ENCODE measurements at places on chromosomes 6 and 20.

- peak; percentile 17 for DNase-seq
Observed at GRCh38 chr20:59495894-59496510, 108.3 kb upstream of the PHACTR3 start.

DNA sequence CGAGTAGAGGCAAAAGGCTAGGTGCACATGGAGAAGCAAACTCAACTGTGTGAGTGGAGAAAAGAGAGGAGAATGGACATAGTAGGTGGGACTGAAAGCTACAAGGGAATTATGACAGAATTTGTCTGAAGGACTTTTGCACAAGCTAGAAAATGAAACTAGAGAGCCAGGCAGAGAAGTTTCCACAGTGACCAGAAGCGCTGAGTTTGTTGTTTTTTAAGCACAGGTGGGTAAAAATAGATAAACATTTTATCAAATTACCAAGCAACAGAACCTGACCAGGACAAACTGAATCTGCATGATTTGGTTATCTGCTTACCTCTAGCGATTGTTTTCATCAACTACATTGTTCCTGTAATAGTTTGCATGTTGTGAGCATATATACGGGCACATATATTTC lies 38.6 kb downstream of the SMLR1 start:
- no peak for DNase-seq

DNA sequence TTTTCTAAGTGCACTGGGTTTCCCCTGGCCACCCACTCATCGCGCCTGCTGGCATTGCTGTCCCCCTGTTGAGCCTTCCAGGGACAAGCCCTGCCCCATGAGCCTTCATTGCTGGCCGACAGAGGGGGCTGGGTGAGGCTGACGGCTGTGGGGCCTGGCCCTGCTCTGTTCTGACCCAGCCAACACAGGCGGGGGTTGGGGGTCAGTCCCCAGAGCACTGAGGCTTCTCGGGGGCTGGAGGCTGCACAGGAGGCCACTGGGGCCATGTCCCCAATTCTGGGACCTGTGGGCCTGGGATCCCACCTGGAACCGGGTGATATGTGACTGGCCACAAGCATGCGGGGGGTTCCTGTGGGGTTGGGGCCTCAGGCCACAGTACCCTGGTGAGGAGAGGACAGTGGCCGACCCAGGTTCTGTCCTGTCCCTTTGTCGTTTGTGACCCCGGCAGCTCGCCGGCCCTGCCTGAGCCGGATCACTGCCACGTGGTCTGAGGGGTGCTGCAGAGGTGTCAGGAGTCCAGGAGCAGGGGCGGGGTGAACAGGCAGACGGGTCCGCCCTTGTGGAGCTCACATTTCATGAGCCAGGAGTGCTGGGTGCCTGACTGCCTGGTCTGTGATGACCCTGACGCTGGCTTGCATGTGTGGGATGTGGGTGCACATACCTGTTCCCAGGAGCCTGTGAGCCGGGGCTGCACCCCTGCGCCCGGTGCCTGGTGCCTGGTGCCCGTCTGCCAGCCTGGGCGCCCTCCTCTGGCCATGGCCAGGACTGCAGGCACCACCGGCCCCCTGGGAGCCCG lies 2.1 kb upstream of the COL20A1 start:
- no peak for DNase-seq

- no peak for DNase-seq
Observed at GRCh38 chr6:47407300-47408281, 70.0 kb upstream of the CD2AP start.

GRCh38 chr6:41071501-41071922 lies 644 bp downstream of the OARD1 start:
- DNase-seq = no peak

GRCh38 chr6:91149246-91149955 lies 562.5 kb upstream of the MAP3K7 start:
- DNase-seq = no peak

DNA sequence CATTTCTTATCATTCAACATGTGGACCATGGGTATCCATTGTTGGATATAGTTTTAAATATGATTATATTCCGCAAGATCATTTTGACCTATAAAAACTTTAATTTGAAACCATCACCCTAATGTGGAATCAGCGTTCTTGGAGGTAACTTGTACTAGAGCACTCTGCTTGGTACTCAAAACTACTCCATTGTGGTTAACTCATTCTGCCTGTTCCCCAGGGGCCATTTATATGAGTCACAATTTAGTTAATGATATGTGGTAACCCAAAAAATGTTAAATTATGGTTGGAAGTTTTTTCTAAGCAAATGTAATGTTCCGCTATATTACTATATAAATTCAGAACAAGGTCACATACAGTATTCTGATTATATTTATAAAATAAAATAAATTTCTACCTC lies 109.3 kb downstream of the TRDN start:
- DNase-seq = no peak

DNA sequence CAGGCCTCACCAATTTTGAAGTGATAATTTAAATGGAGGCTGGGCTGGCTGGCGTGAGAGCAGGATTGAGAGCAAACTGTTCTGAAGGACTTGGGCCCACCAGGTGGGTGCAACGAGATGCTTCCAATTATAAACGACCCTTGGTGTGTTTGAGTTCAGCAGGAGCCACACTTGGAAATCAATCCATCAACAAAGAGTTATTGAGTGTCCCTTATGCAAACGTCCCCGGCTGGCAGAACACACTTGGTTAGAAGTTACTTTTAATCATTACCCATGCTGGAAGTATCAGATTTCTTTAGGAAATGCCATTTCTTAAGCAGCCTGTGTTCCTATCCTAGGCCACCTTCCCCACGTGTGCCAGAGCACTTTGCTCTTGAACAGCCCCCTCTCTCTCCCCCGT lies 37.8 kb upstream of the ZNF831 start:
- DNase-seq = no peak

DNA sequence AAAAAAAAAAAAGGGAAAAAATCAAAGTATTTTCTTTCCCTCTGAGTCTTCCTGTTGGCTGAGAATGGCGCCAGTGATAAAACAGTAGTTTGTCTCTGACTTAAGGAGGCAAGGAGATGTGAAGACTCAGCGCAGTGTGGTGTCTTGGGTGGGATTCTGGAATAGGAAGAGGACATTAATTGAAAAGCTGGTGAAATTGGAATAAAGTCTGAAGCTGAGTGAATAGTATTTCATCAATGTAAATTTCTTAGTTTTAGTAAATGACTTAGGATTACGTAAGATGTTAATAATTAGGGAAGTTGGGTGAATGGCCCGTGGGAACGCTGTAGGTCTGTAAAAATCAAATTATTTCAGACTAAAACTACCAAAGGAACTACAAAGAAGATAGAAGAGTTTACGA lies 122.8 kb upstream of the ZNF217 start:
- DNase-seq = no peak

DNA sequence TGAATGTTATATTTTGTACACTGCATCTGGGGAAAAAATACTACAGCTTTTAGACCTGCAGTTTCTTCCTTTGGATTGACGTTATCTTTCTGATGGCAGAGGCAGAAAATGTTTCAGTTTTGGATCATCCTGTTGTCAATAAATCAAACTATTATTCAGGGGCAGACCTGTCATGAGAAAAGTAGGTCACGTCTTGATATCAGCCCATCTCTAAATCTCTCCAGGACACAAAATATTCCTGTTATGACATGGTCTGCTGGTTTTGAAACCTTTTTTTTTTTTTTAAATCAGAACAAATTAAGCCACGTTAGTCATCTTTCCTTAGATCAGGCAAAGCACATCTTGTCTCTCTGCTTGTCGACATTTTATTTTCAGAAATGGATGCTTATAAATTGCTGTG lies 24.0 kb downstream of the IL20RA start:
- no peak for DNase-seq

DNA sequence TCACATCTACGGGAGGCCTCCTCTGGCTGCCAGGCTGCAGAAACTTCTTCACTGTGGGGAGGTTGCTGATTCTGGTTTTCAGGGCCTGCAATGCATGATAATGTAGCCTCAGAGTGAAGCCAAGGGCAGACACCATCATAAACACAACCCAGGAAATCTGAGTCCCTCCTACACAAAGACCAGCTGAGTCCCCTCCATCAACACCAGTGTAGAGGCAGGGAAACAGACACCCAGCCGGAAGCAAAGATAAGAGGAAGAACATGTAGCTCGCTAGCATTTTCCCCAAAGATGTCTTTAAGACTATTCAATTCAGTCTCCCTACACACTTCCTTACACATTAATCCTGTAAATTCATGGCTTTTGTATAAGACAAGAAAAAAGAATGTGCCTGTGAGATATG lies 23.6 kb downstream of the GSTA2 start:
- DNase-seq = no peak

DNA sequence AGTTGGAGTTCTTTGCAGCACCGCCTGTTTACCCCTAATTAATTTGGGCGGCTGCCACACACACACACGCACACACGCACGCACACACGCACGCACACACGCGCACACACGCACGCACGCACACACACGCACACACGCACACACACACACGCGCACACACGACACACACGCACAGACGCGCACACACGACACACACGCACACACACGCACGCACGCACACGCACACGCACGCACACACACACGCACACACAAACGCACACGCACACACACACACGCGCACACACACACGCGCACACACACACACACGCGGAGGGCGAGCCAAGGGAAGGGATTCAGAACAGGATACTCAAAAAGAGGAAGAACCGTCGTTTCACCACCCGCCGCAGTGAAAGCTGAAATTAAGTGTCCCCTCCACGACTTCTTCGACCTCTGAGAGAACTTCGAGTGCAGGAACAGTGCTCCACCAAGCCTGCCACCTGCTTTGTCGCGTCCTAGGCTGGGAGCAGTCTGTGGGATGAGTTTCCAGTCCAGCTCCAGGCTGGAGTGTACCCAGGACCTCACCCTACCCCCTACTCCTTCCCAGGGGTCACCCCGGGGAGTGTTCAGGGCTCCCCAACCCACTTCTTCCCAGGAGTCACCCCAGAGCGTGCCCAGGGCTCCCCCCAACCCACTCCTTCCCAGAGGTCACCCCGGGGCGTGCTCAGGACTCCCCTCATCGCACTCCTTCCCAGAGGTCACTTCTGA lies 1.1 kb downstream of the RNASET2 start:
- DNase-seq = no peak

GRCh38 chr6:116385921-116386320 lies 15.2 kb downstream of the DSE start:
- no peak for DNase-seq

DNA sequence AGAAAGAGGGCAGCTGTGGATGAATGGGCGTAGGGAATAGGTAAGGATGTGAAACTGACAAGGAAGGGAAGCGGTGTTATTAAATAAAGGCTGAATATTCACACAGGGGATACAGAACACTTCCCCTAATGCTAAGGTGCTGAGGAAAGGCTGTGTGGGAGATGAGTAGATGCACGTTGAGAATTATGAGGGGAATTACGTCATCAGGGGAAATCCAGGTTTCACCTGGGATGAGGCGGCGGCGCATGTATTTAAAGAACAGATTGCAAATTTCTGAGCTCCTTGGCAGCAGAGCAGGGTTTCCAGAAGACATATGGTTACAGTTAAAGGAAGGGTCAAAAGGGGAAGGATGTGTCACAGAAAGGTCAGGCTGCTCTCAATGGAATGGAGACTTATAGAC lies 28.7 kb upstream of the EDN1 start:
- no peak for DNase-seq

DNA sequence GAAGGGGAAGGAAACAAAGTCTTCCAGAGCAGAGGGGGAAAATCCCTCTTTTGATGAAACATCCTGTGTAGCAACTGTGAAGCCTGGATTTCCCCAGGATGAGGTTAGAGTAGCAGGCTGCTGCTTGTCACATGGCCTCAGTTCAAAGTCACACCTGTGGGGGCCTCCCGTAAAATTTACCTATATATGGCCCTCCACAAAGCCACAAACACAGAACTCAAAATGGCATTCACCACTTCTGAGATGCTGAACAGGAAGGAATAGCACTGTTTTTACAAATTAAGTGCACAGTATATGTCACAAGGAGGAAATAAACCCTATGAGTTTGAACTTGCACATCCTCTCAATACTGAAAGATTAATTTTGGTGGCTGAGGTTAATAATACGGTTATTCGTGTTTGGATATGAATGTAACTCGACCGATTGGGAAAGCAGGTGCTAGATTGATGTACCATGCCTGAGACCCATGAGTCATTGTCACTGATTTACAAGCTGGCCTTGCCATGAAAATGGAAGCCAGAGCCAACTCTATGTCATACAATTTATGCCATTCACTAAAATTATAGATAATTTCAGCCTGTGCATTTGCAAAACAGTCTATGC lies 70.6 kb downstream of the SGK1 start:
- DNase-seq = no peak

DNA sequence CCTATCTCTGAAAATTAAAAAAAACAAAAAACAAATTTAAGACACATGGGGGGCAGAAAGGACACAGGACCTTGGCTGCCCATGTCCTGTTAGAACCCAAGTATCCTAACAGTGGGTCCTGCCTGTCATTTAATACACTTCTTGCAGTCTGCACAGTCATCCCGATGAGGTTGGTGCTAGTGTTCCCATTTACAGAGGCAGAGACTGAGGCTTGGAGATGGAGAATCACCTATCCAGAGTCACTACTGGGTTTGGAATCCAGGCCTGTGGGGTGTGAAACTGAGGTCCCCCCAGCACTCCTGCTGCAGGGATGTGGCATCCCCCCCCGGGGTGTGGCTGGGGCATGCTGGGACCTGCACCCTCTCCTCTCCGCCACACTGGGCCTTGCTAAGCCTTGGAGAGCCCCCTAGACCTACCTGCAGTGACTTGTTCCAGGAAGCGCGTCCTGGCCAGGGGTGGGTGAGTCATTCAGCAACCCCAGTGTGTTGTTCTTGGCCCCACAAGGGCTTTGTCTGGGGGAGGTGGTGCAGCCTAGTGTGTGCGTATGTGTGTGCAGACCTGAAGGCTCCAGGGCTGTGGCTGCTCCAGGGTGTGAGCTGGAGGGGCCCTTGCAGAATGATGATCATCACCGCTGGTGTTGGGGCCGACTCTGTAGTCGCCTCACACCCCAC lies 49.7 kb downstream of the BCAS4 start:
- no peak for DNase-seq

DNA sequence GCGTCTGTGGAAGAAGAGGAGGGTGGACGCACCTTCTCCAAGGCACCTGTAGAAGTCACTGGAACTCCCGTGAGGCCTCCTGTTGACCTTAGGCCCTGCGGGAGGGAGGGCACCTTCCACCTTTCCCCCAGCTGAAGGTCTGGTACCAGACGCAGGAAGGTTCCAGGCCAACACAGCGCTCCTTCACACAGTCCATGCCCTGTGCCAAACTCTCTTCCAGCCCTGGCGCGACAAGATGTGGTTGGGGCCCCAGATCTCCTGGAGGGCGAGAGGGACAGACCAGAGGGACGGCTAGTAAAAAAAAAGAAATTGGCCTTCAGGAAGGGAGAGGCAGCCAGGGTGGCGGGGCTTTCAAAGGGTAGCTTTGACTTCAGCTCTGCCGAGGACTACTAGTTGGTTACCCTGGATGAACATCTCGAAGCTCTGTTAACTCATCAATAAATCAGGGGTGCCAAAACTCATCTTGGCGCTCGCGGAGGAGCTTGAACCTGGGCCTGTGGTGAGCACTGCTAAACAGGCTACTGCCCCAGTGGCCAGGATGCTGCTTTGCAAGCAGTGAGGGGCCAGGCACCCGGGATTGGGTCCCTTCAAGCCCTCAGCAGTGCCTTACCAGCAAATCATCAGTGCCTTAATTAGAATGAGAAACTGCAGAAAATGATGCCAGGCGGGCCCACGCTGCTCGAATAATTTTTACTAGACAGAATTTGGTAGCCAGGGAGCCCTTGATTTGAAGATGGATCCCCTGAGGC lies 14.9 kb downstream of the AARS2 start:
- no peak for DNase-seq

GRCh38 chr6:2476376-2476775 lies 231.0 kb upstream of the GMDS start:
- DNase-seq = no peak

Data from substantia nigra (tissue), 51 donors.